CD4-positive, alpha-beta T cell treated with Interleukin-17A for 1 hour (primary cell): ENCODE measurements at places on chromosomes 3 and 15.

- no peak for DNase-seq
Measured at GRCh38 chr3:192449036-192449435, 278.3 kb downstream of the FGF12 start.

- no peak for DNase-seq
Measured at GRCh38 chr3:14511623-14512280, 28.4 kb downstream of the GRIP2 start.

GRCh38 chr3:67662733-67663132 lies 8.3 kb upstream of the SUCLG2 start:
- DNase-seq, result peak; percentile 49

DNA sequence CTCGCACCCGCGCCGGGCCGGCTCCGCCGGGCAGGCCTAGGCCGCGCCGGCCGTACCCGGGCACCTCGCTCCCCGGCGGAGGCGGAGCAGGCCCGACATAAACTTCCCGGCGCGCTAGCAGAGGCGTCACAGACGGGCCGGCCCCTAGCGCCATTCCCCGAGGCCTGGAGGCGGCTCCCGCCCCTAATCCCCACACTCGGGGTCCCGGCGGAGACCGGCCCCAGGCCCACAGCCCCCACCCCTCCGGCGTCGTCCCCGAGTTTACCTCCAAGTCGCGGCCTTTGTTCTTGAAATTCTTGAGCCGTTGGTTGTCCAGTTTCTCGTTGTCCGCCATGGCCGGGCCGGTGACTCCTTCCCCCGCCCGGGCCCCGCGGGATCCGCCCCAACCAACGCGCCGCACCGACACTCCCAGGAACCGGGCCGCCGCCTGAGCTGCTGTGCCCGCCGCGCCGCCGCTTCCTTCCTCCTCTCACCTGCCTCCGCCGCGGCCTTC lies 376 bp downstream of the KPNA4 start:
- no peak for DNase-seq

- no peak for DNase-seq
Measured at GRCh38 chr15:48866141-48866563, 11.8 kb upstream of the EID1 start.
